Uterus (tissue), 4 donors: ENCODE measurements at places on chromosomes 2 and 18. TPM values are rescaled to one million over a fixed set of nuclear protein-coding genes. Genes with fewer than 3 reads are reported as not detected.

GRCh38 chr2:74037379-74037860 is 52.7 kb downstream of the TET3 start:
- no peak for DNase-seq

GRCh38 chr2:122277956-122278355 is 522.5 kb downstream of the TSN start:
- no peak for DNase-seq

DNA sequence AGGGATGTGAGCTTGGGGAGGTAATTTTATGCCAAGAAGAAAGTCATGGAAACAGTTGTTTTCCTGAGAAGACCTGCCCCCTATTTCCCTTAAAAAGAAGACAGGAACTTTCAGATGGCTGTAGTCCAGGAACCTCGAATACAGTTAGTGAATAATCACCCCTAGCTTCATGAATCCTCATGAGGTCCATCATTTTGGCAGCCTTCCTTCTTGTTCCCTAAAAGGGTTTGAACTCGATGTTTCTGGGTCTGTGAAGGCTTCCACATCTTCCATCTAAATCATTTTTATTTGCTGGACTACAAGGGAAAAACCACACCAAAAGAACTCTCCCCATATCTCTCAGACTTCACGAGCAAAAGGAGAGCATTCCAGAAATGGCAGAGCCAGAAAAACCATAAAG is 290.8 kb downstream of the SLC4A3 start:
- no peak for DNase-seq

DNA sequence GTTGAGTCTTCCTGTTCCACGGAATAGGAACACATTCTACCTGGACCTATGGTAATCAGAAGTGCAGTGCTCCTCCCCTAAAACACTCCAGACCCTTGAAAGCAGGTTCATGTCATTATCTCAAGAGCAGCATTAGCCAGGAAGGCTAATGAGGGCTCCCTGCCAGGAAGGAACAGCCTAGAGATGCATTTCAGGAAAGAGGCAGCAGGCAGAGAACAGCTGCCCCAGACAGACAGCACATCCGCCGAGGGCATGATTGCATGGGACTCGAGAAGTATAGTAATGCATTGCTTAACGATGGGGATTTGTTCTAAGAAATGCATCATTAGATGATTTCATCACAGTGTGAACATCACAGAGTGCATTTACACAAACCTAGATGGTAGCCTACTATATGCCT is 171.5 kb downstream of the ALK start:
- no peak for DNase-seq

DNA sequence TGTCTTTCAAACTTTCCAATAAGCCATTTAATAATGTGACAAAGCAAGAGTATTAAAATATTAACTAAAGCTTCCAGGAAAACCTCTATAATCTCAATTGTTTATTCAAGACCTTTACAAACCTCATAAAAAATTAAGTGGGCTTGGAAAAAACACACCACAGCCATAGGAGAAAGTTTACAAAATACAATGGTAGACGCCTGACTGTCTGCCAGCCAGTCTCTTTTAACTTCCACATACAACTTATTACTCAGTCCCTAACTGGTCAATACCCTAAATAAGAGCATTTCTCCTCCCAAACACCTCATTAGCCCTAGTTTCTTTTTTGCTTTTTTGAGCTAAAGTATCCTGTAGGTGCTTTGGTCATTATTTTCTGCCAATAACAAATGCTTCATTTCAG is 247.4 kb upstream of the CYP26B1 start:
- DNase-seq: no peak

GRCh38 chr2:9106338-9107167 is 100.1 kb upstream of the ASAP2 start:
- peak; percentile 62 for DNase-seq

DNA sequence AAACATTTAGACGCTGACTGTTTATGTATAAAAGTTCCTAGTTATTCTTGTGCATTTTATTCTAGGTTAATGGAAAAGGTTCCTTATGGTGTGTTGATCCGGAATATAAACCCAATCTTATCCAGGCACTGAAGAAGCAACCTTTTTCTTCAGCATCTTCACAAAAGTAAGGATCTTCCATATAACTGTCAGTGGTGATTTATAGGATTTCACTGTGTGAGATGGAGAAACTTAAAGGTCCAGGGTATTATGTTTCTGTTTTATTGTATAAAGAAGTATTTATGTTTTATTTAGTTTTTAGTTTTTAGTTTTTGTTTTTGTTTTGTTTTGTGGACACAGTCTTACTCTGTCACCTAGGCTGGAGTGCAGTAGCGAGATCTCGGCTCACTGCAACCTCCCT is 171.0 kb upstream of the STON1 start:
- DNase-seq: no peak

- no peak for DNase-seq
These were observed 596.1 kb upstream of the ZEB2 start for GRCh38 chr2:145116056-145116455.

- DNase-seq: no peak
These were observed 87.3 kb upstream of the LDLRAD4 start for GRCh38 chr18:13131283-13131682.

DNA sequence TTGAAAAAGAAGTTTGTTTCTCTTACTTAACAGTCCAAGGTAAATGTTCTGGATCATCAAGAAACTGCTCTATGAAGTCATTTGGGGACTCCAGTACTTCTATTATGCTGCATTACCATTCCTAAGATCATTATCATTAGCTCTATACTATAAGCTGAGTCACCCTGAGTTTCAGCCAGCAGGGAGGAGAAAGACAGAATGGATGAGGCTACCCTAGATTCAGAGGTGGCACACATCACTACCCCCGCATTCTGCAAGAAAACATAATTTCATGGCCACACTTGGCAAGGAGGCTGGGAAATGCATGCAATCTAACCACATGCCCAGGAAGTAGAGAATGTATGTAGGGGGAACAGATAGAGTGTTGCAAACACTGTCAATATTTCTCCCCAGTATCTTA is 16.6 kb upstream of the LNPK start:
- DNase-seq: no peak

DNA sequence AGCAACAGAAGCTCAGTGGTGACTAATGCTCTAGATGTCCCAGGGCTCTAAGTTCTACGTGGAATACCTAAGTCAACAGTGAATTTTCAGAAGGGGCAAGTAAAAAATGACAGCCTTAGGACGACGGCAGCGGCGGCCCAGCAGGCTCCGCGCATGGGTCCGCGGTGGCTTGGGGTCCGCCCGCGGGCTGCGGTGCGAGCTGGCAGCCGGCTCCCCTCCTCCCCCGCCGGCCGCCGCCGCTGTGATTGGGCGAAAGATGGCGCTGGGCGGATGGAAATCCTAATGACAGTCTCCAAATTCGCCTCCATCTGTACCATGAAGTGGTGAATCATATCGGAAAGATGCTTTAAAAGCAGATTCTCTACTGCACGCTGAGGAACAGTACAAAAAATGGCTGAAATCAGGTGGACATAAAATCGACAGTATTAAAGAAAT is 74.7 kb downstream of the HNRNPLL start:
- DNase-seq: no peak

DNA sequence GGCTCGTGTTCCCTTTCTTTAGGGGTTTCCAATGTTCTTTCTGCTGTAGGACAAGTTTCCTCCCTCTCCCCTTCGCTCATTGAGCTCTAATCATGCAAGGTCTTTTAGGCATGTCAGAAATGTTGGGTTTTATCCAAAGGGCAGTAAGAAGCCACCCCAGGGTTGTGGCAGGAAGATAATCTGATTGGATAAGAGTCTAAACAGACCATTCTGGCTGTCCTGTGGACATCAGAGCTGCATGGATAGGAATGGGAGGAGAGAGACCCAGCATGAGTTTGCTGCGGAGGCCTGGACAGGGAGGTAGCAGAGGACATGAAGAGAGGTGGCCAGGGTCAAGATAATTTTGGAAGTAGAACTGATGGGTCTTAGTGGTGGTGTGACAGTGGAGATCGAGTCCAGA is 88.2 kb downstream of the ACKR3 start:
- DNase-seq: no peak

- DNase-seq: no peak
These were observed 215.4 kb downstream of the MYCN start for GRCh38 chr2:16155766-16156165.

- DNase-seq: no peak
These were observed 11.5 kb downstream of the TNFRSF11A start for GRCh38 chr18:62336618-62337017.

DNA sequence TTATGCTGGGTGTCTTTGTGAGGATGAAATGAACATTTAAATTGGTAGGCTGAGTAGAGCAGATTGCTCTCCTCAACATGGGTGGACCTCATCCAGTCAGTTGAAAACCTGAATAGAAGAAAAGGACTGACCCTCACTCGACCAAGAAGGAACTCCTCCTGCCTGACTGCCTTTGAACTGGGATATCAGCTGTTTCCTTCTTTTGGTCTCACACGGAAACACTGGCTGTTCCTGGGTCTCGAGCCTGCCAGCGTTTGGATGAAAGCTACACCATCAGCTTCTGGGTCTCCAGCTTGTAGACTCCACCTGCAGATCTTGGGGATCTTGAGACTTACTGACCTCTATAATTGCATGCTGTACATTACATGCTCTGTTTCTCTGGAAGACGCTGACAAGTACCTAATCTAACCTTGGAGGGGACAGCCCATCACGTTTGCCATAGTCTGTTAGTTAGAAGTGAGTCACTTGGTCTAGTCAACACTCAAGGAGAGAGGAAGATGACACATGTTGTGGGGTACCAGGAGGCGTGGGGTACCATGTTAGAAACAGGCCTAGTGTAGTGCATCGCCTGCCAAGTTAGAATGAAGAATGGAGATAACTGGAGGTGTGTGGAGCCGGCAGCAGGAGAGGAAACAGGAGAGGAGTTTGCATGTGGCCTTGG is 267.0 kb downstream of the MREG start:
- DNase-seq: no peak

GRCh38 chr2:33634261-33634910 is 35.3 kb upstream of the FAM98A start:
- no peak for DNase-seq

GRCh38 chr2:20594957-20595356 is 55.9 kb downstream of the HS1BP3 start:
- DNase-seq: peak; percentile 26

DNA sequence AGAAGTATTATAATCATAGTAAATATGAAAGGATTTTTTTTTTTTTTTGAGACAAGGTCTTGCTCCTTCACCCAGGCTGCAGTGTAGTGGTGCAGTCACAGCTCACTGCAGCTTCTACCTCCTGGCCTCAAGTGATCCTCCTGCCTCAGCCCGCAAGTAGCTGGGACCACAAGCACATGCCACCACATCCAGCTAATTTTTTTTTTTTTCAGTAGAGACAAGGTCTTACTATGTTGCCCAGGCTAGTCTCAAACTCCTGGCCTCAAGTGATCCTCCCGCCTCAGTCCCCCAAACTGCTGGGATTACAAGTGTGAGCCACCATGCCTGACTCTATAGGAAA is 301.6 kb upstream of the STON1 start:
- DNase-seq: no peak

The BCL2 gene
- 16.1 TPM for total RNA-seq

The DSG4 gene
- not detected for total RNA-seq

The FOXD4L1 gene
- not detected for total RNA-seq

The C1GALT1C1L gene
- not detected for total RNA-seq

The NEU2 gene
- total RNA-seq: not detected

The CTIF gene
- 19.4 TPM for total RNA-seq
